ENCODE measurements at places on chromosomes 13 and 19.
A peak's percentile ranks its signal among the peaks of the same experiment; 100 is the strongest.

DNA sequence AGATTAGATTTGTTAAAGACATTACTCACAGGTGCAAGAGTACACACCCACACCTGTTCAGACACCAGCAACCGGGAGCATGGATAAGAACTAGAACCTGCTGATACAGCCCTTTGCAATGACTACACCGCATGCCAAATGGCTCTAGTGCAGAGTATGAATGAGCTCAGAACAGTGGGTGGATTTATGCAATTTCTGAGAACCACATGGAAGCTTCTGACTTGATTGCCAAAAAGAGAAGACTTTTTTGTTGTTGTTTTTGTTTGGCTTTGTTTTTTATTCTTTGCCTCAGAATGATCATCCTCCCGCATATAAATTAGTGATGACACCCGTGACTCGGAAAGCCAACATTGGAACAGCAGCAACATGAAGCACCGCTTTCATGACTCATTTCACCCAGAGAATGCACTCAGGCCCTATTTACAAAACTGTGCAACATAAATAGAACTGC lies 77.4 kb upstream of the LRCH1 start:
- no peak for DNase-seq

GRCh38 chr13:79393564-79394249 lies 12.3 kb downstream of the RBM26 start:
- DNase-seq, result no peak

DNA sequence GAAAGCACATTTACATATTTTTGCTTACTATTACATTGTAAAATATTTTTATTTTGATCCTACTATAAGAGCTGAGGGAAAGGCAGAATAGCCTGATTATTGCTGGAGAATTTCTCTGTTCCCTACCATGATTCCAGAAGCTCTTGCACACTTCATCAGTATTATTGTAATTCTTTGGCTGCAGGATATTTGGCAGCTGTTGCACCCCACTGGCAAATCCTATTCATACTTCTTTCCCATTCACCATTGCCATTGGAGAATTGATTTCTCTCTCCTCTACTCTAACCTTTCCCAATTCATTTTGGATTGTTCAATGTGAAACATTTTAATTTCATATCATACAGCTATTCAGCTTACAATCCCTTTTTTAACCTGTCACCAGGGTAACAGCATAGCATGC lies 238.0 kb downstream of the GGACT start:
- peak; percentile 4 for DNase-seq

- no peak for DNase-seq
These were observed 11.0 kb downstream of the FRY start for GRCh38 chr13:32042551-32042950.

GRCh38 chr13:41954226-41954625 lies 6.7 kb downstream of the VWA8 start:
- DNase-seq, result no peak

DNA sequence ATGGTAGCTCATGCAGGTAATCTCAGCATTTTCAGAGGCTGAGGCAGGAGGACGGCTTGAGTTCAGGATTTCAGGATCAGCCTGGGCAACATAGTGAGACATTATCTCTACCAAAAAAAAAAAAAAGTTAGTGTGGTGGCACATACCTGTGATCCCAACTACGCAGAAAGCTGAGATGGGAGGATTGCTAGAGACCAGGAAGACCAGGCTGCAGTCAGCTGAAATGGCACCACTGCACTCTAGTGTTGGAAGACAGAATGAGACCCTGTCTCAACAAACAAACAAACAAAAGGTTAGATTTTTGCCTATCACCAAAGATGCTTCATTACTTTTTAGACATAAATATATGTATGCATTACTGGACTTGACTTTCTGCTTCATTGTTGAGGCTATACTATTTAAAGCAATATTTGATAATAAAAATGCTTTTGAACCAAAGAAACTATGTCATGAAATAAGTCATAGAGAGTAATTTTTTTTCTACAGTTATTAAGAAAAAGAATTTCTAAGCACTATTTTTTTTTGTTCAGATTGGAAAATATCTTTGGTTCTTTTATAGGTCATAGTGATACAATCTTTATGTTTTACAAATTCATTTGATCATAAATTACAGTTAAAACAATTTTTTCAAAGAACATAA lies 1180.1 kb upstream of the ATXN8OS start:
- DNase-seq, result peak; percentile 57

- no peak for DNase-seq
These were observed 30.3 kb downstream of the DHX34 start for GRCh38 chr19:47379381-47379938.

DNA sequence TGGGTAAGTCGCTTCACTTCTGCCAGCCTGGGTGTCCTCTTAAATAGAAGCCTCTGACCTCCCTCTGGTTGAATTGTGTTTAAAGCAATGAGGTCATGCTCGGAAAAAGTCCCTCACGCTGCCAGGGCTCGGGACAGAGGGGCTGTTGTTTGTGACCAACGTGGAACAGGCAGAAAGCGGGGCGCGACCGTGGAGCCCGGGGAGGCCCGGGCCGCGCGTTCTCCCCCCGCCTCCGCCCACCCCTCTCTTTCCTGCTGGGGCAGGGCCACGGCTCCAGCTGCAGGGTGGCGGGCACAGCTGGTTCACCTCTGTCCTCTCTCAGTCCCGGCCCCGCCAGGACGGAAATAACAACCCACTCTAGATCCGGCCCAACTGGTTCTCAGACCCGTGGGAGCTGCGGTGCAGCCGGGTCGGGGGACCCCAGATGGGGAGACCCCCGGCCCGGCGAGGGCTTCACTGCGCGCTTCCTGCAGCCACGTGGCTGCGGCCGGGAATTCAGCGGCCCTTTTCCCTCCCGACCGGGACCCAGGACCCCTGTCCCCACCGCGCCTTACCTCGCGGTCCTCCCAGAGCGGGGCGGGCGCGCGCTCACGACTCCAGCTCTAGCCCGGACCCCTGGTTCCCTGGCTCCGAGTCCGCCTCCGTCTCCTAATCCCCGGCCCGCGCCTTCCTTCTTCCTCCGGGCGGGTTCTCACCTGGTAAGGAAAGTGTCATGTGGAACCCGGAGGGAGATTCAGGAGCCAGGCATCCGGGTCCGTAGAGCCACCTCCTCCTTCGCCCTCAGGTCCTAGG lies 1.9 kb downstream of the CDC42EP5 start:
- DNase-seq, result no peak

DNA sequence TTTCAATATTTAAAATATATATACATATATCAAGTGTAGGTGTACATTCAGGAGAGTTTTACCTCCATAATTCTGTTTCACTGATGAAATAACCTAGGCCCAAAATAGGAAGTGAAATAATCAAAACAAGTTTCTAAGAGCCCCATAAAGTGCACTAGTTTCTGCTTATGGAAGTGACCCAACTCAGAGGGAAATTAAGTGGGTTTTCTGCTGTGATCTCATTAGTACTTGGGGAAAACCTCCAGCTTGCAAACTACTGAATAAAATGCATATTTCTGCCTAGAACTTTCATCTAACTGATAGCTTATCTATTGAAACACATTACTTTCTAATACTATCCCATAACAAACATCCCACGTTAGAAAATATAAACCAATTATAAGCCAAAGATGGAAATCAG lies 45.4 kb upstream of the MIR17HG start:
- DNase-seq, result no peak

DNA sequence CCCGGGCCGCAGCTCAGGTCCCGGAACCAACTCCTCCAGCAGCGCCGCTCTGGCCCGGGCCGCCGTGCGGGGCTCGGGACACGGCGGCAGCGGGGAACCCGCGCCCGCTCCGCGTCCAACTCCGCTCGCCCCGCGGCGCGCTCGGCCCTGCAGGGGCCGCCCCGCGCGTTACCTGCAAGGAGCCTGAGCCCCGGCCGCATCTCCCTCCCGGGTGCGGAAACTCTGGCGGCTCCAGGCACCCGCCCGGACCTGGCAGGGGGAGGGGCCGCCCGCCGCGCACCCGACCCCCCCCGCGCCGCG lies at the start of gene TMTC4:
Gene TMTC4, minus strand, starts transcription at position 224 of the 300 bp plus-strand sequence. CDS start 4,433 bp downstream, outside the sequence.
- DNase-seq, result no peak

DNA sequence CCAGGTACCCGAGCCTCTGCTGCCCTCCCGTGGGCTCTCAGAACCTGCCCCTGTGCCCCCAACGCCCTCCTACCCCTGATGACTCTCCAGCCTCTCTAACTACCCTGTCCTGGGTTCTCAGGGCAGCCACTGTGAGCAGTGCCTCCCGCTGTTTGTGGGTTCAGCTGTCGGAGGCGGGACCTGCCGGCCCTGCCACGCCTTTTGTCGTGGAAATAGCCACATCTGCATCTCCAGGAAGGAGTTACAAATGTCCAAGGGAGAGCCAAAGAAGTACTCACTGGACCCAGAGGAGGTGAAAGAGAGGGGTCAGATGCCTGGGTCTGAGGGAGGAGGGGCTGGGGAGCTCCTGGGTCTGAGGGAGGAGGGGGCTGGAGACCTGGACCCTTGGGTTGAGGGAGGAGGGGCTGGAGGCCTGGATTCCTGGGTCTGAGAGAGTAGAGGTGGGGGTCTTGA lies 20.0 kb downstream of the CNFN start:
- peak; percentile 8 for DNase-seq

DNA sequence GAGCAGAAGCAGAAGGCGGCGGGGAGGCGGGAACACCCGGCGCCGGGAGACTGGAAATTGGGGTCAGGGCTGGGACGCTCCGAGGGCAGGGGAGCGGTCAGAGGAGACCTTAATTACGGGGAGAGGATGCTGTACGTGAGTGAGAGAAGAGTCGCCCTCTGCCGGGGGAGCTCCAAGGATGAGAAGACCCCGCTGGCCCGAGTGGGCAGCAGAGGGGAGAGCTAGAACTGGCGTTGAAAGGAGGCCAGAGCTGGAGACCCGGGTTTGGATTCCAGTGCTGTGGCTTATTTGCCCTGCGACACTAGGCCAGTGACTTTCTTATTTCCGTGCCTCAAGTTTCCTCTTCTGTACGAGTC lies 536 bp downstream of the FAM32A start:
- peak; percentile 11 for DNase-seq

DNA sequence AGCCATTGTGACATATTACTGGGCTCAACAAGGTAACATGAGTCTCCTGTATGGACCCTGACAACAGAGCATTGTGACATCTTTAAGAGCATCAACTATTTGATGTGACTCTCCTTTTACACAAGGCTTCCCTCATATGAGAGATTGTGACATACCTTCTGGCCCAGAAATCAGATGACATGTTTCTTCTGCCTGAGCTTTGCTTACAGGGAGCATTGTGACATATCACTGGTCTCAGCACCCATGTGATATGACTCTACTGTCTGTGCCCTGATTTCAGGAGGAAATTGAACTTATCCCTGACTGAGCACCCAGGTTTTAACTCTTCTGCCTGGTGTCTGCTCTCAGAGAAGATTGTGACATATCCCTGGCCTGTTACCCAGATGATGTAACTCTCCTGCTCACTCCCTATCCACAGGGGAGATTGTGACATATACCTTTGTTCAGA lies 15.9 kb upstream of the ZNF681 start:
- no peak for DNase-seq

GRCh38 chr19:50516456-50516855 lies 2.7 kb upstream of the ASPDH start:
- DNase-seq, result no peak

DNA sequence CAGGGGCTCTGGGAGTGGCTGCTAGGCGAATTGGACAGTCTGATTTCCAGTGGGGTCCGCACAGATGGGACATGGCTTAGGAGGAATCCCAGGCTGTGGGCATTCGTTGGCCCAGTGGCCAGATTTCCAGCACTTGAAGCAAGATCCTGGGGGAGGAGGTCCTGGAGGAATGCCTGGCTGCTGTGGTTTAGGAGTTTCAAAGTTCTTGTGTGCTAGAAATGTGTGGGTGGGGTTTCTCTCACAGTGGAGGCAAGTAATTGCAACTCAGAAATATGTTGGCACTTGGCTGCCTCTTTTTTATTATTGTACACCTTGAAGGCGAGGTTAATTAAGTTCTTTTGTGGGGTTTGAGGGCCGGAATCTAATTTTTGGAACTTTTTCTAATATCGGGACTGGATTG lies 17.1 kb downstream of the IGFL3 start:
- DNase-seq, result no peak

DNA sequence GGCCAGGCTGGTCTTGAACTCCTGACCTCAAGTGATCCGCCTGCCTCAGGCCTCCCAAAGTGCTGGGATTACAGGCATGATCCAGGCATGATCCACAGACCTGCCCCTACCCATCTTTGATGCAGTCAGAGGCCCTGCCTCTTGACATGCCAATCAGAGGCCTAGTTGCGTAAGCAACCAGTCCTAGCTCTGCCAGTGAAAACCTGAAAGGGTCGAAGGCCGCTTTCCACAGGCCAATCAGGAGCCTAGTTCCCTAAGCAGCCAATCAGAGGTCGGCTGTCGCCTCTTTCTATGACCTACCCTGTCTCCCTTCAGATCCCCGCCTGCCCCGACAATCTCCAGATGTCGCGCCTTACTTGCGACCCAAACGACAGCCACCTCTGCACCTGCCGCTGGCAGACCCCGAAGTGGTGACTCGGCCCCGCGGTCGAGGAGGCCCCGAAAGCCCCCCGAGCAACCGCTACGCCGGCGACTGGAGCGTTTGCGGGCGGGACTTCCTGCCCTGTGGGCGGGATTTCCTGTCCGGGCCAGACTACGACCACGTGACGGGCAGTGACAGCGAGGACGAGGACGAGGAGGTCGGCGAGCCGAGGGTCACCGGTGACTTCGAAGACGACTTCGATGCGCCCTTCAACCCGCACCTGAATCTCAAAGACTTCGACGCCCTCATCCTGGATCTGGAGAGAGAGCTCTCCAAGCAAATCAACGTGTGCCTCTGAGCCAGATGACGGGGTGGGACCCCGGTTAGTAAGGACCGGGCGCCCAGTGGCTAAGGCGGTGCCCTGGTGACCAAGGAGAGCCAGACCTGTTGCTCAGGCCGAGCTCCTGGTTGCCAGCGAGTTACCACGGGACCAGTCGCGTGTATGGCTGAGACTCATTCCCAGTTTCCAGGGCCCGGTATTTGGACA lies 6.3 kb downstream of the SYDE1 start:
- DNase-seq, result no peak

DNA sequence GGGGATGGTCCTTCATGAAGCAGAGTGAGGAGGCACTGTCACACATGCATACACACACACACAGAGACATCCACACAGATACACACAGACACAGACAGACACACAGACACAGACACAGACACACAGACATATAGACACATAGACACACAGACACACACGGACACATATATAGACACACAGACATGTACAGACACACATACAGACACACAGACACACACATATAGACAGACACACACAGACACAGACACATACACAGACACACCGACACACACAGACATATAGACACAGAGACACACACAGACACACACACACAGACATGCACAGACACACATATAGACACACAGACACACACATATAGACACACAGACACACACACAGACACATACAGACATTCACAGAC lies 173.9 kb downstream of the URI1 start:
- DNase-seq, result no peak

GRCh38 chr13:31200637-31200971 lies 829 bp downstream of the B3GLCT start:
- DNase-seq, result peak; percentile 43

- peak; percentile 66 for DNase-seq
These were observed 14.5 kb upstream of the SIGLEC14 start for GRCh38 chr19:51660975-51661600.

GRCh38 chr13:106184790-106185189 lies 350.7 kb downstream of the EFNB2 start:
- DNase-seq, result no peak

All from COR-L47 (cell line).